Activated T-helper 1 cell treated with Interleukin-2 at 50 U/mL for 16 hours (primary cell): ENCODE measurements at places on chromosomes 3 and 15.

DNA sequence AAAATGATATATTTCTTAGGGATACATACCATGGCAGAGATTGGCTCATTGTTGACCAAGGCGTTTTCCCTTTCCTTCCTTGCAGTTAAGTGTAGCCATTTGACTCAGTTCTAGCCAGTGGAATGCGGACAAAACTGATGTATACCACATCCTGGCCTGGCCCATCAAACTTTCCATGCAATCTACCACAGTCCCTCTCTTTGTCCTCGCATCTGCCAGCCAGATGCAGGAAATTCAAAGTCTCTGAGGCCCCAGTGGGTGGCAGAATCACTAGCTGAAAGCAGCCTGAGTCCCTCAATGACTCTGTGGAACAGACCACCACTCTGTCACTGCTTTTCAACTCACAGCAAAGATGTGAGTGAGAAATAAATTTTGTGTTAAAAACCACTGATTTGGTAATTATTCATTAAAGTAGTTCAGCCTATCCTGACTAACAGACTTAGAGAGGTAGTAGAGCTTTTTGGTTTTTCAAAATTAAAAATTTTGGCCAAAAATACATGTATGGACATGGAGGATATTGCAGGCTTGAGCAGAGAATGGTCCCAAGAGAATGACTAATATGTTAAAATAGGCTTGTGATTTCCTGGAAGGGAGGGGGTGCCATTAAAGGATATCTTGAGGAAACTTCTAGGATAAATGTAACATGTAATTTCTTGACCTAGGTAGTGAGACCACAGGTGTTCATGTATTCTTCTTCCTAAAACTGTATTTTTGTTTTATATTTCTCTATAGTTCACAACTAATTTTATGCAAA lies 10.9 kb downstream of the LRRFIP2 start:
- no peak for DNase-seq

GRCh38 chr3:138078096-138078495 lies 37.3 kb downstream of the DZIP1L start:
- DNase-seq, result no peak

DNA sequence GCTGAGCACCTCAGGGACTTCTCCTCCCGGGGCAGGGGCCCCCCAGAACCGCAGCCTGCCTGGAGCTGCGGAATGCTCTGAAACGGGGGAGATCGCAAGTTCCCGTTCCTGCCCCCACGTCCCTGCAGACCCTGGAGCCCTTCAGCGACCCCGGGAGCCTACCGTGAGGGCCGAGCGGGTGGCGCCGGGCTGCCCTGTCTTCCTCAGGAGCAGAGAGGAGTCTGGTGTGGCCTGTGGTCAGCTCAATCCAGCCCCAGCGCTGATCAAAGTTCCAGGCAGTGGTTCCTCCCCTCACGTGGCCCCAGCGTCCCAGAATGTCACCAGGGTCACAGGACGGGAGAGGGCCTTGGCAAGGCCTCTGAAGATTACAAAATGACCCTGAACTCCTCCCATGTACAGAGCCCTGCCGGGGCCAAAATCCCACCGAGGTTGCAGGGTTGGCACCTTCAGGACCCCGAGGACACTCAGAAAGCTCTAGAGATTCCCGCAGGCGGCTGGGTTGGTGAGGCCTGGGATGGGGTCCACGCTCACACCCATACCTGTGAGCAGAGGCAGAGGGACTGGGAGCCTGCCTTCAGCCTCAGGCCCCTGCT lies at the start of gene CPN2:
Gene CPN2, minus strand, starts transcription at position 249 of the 593 bp plus-strand sequence. CDS start 8,626 bp downstream, outside the sequence.
- DNase-seq, result no peak

DNA sequence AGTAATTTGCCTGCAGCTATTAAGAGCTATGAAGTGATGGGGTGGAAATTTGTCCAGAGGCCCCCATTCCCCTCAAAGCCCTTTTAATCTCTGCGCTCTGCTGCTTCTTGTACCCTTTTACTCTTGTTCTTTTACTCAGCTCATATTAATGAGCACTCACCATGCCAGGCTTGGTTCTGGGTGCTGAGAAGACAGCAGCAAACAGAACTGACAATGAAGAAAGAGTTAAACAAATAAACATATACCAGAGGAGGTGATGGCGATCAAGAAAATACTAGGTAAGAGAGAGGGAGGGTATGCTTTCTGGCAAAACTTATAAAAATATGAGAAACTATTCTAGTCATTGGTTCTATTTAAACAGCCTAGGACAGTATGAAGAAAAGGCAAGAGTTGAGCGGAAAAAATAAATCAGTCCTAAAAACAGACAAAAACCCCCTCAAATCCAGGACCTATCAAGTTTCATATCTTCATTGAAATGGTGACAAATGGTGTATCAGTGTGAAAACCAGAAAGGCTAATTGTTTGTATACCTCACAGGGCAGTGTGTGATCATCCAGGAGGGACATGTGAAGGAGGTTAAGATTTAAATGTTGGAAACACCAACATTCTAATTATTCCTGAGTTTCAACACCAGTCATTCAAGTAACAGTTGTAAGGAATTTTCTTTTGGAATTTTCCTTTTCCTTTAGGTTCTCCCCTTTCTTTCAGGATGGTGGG lies 144.9 kb downstream of the FNDC3B start:
- DNase-seq, result no peak

GRCh38 chr15:29670998-29671981 lies 151.0 kb downstream of the TJP1 start:
- DNase-seq, result no peak
